ENCODE measurements at places on chromosomes 5 and 9.

DNA sequence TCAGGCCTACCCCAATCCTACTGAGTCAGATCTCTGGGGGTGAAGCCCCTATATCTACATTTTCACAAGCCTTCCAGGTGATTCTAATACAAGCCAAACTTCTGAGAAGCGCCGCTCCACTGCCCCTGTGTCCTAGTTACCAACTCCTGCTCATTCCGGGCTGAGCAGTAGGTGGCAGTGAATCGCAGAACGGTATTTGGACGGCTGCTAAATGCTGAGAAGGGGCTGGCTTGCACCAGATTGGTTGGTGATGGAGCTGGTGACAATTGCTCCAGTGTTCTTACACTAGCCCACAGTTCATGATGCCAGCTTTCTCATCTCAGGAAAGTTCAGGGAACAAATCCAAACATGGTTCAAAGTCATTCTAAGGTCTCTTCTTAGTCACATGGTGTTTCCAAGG lies 31.1 kb upstream of the FGF1 start:
- peak; percentile 55 for DNase-seq

DNA sequence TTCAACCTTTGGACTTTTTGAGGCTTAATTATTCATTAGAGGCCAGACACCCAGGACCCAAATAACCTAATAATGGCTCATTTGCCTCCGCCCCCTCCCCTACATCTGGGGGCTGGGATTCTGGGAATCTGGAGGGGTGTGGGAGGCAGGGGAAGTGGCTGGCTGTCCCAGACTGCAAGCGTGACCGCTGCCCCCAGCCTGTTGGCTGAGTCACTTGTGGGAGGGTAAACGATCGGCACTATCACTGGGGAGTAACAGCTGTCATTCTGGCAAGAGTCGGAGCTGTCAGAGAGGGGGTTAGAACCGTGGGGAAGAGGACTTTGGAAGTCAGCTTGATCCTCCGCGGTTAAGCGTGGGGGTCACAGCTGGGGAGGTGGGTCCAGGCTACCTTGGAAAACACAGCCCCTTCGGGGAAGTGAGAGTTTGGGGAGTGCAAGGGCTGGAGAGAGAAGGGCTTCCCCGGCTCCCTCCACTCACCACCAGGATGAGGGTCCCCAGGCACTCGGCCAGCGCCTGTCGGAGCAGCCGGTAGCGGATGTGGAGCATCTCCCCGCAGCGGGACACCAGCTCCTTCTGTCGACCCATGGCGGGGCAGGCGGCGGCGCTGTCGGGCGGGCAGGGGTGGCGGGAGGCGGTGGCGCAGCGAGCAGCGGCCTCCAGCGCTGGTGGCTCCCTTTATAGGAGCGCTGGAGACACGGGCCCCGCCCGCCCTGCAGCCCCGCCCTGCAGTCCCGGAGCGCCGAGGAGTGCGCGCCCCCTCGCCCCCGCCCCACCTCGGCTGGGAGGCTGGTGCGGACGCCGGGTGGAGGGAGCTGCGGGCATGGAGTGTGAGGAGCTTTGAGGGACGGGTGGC lies at the start of gene AQP3:
TSS of gene AQP3 (minus strand) at position 648 of the 853 bp plus-strand sequence. CDS start at position 585, 63 bp downstream.
- peak; percentile 45 for DNase-seq

- peak; percentile 73 for DNase-seq
Measured at GRCh38 chr9:126207256-126207655, 119.4 kb upstream of the MVB12B start.

- peak; percentile 32 for DNase-seq
Measured at GRCh38 chr9:18947892-18948339, 85.1 kb downstream of the SAXO1 start.

GRCh38 chr5:165055476-165055875 lies 1550.1 kb downstream of the MAT2B start:
- no peak for DNase-seq

- no peak for DNase-seq
Measured at GRCh38 chr5:73892218-73892617, 266.2 kb downstream of the ARHGEF28 start.

Data from NCI-H345 (cell line).